Amniotic stem cell (primary cell): ENCODE measurements at places on chromosomes 6 and 20.

- DNase-seq: no peak
Observed at GRCh38 chr20:33796263-33796906, 14.8 kb upstream of the CHMP4B start.

GRCh38 chr6:170087941-170088581 lies 202.8 kb downstream of the DLL1 start:
- DNase-seq: no peak

- DNase-seq: no peak
Observed at GRCh38 chr20:58184984-58185383, 43.5 kb downstream of the ANKRD60 start.

GRCh38 chr6:84773133-84773430 lies 8.7 kb upstream of the TBX18 start:
- DNase-seq: no peak

DNA sequence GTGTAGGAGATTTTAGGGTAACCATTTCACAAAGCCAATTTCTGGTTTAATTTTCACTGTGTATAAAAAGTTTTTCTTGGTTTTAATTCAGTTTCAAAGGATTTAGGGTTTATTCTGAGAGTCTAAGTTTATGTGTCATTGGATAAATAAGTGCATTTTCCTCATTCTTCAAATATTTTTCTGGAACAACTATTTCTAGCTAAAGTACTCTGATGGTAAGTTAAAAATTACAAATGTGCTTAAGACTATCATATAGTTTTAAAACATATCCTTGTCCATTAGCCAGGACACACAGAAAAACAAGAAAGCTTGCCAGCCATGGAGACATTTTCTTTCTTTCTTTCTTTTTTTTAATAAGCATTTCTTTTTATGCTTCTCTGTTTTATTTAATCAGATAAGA lies 333.0 kb downstream of the RFPL4B start:
- no peak for DNase-seq
